Ascending aorta (tissue), 2 donors: ENCODE measurements at places on chromosomes 2 and 18.

- no peak for DNase-seq
Measured at GRCh38 chr2:159029936-159030335, 61.5 kb downstream of the TANC1 start.

DNA sequence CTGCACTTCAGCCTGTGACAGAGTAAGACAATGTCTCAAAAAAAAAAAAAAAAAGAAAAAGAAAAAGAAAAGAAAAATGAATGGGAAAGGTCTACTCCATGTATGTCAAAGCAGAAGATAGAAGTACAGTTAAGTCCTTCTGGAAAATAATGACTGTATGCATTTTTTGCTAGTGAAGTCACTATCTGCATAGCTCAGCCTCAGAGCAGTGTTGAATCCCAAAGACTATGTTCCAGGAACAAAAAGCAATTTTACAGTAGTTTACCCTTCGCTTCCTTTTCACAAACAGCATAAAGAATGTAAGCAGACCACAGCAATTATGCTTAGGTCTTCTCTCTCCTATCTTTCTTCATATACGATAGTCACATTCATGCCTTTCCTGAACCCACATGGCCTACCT, 497.4 kb downstream of the CMPK2 start:
- no peak for DNase-seq

GRCh38 chr2:60745761-60746160, 10.3 kb upstream of the PAPOLG start:
- DNase-seq, result no peak

DNA sequence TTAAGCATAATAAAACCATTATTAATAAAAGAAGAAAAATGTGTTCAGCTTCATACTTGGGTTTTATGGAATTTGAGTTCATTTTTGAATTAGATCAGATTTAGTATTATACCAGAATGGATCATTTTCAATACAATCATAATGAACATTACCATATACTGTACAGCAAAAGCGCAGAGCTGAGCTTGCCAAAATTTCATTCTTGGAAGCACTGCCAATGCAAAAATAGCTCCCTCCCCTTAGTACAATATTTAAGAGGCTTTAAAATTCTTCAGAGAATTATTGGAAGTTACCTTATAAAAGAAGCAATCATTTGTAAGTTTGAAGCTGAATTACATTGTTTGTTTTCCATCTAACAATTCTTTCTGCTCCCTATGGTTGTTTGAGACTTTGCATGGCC, 938.1 kb upstream of the SLC39A10 start:
- no peak for DNase-seq

DNA sequence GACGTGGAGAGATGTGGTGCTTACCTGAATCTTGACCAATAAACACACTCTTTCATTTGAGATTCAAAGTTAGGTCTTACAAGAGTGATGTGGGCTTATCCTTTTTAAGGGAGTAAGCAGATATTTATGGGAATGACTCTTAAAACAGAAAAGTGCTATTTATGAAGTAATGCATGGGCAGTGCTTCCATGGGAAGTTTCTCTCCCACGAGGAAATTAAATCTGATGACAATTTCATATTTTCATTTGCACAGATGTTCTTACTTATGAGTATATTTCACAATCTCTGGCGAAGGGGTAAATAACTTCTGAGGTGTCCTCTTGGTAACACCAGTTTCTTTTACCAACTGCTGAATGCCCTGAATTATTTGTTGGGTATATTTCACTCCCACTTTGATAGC, 21.0 kb downstream of the PNPT1 start:
- DNase-seq, result no peak

GRCh38 chr18:71036783-71037182, 747.9 kb downstream of the SOCS6 start:
- DNase-seq, result no peak

GRCh38 chr18:35826477-35826876, 146.0 kb upstream of the RMP24 start:
- DNase-seq, result no peak

DNA sequence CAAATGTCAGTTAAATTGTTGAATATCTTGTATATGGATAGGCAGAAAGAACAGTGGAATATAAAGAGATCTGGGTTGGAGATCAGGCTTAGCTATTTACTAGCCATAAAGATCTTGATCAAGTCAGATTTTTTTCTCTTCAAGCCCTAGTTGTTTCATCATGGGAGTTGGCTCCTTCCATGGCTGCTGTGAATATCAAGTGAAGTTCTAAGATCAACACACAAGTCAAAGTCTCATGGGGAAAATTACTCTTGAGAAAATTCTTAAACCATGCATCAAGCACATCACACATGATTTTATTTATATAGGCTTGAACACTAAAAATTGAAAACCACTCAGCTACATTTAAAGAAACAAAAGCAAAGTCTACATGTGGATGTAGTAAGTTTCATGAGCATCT, 79.8 kb downstream of the C1D start:
- DNase-seq, result no peak

DNA sequence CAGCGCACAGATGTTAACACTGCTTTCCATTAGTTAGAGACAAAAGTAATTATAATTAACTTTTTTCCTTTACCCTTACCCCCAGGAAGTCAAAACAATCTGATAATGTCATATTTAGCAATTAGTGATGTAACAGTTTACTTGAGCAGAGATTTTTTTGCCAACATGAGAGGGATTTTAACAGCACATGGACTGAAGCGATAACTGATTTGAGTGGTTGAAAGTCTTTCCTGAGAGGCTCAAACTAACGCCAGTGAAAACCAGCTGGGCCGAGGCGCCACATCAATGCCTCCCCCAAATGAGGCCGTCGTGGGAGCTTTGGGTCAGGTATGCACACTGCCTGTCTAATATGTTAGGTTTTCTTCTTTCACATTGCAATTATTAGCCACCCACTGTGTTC, 469.9 kb upstream of the SMIM21 start:
- no peak for DNase-seq

GRCh38 chr2:237223201-237223861, 137.6 kb downstream of the COPS8 start:
- DNase-seq, result peak; percentile 26

GRCh38 chr2:164439885-164440284, 181.4 kb downstream of the GRB14 start:
- DNase-seq, result no peak

DNA sequence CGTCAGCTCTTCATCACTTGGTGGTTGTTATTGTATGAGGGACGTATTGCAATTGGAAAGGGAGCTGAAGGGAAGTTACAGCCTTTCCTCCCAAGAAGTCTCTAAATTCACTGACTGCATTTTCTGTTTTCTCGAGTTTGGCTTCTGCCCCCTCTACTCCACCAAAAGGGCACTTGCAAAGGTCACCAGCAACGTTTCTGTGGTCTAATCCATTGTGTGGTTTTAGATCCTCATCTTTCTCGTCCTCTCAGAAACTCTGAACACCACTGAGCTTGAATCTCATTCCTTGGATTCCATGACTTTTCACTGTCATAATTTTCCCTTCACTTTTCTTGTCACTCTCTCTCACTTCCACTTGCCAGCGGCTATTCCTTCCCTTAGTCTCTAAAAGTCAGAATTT, 308.0 kb downstream of the AFF3 start:
- no peak for DNase-seq

- DNase-seq, result no peak
Measured at GRCh38 chr2:66534461-66534860, 99.5 kb downstream of the MEIS1 start.

DNA sequence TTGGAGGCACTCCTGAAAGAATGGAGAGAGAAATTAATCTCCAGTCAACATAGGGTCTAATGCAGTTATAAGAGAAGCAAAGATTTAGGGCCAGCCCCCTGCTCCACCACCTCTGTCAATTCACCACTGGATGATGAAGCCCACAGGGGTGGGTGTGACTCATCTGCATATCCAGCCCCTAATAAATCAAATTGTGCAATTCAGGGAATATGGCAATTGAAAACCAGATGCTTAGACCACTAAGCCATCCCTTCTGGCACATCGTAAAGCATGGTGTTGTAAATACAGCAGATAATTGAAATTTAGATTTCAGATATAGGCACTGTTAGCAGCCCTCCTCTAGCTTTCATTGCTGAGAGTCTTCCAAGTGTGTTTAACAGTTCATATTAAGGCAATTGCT, 541.4 kb downstream of the PARD3B start:
- no peak for DNase-seq

GRCh38 chr18:50397023-50397422, 22.2 kb downstream of the SKA1 start:
- no peak for DNase-seq

GRCh38 chr2:86029873-86030272, 75.8 kb downstream of the POLR1A start:
- no peak for DNase-seq

- no peak for DNase-seq
Measured at GRCh38 chr2:13858626-13859025, 773.9 kb upstream of the LRATD1 start.

DNA sequence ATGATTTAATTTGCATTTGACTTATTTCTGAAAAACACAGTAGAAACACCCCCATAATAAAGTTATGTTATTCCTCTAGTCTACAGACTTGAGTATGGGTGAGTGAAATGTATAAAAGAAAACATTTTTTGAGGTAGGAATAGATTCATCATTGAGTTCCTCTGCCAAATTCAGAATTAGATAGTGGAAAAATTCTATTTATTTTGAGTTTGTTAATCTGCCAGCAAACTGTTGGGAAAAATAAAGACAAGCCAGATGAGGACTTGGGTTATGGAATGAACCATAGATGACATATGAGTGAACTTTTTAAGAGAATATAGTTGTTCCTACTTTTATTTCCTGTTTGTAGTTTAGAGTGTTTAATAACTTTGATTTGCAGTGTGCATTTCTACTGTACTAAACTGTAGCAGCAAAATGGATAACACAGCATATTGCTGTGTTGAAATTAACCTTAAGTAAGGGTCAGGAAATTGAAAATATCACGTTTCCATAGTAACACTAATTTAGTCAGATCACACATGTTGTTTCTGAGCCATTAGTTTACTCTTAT, 35.6 kb upstream of the PNPT1 start:
- no peak for DNase-seq

DNA sequence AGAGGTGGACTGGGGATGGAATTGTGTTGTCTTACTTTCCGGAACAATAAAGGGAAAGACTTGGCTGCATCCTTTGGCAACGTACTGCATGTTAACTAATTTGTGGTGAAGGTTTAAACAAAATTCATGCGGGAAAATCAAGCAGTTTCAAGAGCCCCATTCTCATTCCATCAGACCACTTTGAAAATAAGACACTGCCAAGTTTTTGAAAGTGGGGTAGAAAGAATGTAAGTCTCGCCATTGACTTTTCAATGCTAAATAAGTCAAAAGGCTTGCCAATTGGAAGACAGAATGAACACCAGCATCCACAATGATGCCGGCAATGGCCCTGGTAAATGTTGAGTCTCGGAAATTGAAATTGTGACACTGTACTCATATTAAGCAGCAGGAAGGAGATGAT, 322.0 kb downstream of the RND3 start:
- DNase-seq, result no peak

DNA sequence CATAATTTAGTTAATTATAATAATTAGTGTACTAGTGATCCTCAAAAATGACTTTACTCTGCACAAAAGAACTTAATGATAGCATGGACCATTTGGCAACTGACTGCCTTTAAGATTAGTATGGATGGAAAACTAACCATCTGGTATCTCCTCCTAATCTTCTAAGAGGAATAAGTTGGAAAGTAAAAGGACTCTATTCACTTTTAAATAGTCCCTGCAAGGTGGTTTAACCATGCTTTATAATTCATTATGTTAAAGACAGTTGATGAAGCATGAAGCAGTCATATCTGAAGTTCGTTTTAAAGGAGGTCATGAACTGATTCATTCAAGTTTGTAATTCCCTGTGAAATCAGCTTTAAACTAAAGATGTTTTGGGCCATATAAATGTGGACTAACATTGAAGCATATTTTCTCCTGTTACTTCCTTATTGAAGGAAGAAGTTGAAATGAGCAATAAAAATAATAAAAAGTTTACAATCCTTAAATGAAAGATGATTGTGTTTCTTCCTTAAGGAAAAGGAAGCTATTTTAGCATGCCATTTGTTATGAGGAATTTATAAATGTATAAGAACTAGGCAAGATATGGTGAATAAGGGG, 446.0 kb downstream of the XIRP2 start:
- no peak for DNase-seq

- DNase-seq, result no peak
Measured at GRCh38 chr2:150156876-150157275, 330.6 kb downstream of the RND3 start.

DNA sequence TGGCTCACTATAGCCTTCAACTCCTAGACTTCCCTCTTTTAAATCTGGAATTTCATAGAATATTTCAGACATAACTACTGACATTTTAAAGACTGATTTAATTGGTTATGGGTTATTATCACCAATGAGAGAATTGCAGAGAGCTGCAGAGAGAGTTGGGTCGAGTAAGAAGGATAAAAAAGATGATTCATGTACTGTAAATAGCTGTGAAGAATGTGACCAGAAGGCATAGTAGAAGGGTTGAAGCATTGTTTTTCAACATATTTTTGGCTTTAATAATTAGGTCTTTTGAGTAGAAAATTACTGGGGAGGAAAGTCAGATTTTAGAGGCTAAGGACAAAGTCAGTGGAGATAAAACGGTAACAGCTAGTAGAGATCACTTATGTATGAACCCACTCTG, 503.2 kb upstream of the SLC8A1 start:
- DNase-seq, result no peak

GRCh38 chr2:107411267-107411666, 415.4 kb upstream of the RGPD4 start:
- DNase-seq, result no peak

DNA sequence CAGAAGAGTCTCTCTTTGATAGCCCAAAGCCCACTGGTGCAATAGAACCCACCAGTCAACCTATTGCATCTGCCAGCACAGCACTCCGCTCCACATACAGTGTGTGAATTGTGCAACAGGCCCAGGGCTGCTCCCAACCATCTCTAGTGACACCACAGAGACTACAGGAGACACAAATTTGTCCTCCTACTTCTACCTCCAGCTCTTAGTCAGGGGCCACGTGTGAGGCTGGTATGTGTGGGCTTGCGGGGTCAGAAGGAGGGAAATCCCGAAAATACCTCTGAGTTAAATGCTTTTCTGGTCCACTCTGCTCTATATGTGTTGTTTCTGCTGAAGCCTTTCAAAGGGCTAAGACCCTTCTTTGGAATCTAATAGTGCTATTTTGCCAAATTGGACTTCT, 18.0 kb downstream of the DGUOK start:
- no peak for DNase-seq
